ENCODE measurements at places on chromosomes 11 and 22.

DNA sequence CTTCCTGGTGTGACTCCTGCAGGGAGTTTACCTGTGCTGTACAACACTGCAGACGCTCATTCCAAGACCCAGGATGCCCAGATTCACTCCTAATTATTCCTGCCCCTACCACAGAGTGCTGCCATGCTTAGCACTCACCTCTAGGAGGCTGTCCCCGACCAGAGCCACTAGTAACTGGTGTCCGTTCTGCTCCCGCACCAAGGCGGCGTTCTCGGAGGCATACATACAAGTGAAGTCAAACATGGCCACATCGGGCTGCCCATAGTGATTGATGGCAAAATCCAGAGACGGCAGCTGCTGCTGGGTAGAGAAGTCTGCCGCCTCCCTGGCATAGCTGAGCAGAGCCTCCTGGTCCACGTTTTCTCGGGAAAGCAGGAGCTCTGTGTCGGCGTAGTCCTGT lies 122.3 kb upstream of the BID start:
- DNase-seq = no peak

GRCh38 chr11:65557280-65558001 lies 718 bp downstream of the LTBP3 start:
- no peak for DNase-seq

DNA sequence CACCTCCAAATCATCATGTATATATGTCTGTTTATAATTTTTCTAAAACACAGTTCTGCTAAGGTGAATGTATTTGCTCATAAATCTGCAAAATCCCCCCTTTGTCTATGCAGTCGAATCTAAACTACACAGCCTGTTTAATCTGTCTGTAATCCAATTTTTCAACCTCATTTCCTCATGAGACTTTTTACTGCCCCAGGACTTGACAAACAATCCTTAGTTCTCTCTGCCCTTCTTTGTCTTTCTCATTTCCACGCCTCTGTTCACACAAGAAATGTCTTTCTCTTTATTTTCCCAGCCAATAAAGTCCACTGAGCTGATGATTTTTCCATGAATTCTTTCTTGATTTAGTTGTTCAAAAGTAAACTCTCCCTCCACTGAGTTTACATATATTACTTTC lies 1154.3 kb downstream of the FAM181B start:
- no peak for DNase-seq

GRCh38 chr11:78313898-78314297 lies 103.7 kb downstream of the GAB2 start:
- DNase-seq = no peak
